AG10803 (cell line): ENCODE measurements at places on chromosomes 5 and 9.

GRCh38 chr9:8723195-8723594 is 923.6 kb upstream of the DMAC1 start:
- no peak for DNase-seq

DNA sequence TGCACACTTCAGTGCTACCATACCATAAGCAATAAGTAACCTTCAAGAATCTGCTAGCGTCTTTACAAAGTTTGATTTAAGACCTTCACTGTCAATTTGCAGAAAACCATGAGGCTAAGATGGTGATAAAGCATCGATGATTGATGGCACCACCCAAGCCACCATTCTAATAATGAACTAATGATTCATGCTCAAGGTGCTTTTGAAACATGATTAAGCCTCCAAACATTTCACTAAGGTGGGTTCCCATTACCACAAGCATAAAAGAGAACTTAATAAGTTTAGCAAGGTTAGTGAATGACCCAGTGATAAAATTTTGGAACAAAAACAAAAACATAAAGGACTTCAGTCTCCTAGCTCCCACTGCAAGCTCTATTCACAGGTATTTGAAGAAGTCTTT is 214.7 kb downstream of the FBXL17 start:
- no peak for DNase-seq

GRCh38 chr9:446074-446699 is 231.5 kb downstream of the DOCK8 start:
- DNase-seq, result no peak

GRCh38 chr5:62268792-62269191 is 37.2 kb upstream of the KIF2A start:
- no peak for DNase-seq

DNA sequence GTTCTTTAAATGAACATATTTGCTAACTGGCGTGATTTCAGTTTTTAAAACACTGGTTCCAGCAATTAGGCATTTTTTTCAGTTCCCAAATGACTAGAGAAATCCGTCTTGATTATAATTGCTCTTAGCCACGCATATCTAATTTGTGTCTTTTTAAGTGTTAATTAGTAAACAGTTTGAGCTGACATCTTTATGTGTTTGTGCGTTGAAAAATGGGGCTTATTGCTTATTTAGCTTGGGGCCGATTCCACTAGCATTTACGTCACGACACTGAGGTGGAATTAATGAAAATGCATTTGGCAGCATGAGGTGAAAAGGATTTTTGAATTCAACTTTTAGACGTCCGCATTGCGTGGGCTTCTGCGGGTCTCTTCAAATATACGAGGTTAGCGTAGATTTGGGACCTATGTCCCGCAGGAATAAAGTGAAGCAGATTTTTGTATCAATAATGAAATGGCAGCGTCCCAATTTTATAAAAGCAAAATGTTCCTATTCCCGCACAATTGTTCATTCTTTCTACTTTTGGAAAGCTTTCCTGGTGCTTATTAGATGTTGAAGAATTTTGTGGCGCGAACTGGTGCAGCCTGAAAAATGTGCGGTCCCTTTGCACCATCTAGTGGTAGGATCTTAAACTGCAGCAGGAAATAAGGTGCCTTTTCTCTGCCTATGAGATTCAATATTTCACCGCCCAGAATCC is 122.7 kb upstream of the LMX1B start:
- peak; percentile 66 for DNase-seq

DNA sequence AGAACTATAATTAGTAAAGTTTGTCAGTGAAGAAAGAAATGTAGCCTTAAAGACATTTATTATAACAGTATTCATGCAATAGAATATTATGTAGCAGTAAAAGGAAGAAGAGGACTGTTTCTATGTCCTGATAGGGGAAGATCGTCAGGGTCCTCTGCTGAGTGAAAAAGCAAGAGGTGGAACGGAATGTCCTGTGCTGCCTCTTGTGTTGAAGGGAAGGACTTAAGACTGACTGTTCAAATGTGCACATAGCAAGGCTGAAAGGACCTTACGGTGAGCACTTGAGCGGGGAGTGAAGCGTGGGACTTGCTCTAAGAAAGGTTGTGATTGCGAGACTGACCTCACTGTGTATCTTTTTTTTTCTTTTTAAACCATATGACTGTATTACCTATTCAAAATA is 63.2 kb downstream of the SNX24 start:
- peak; percentile 23 for DNase-seq

DNA sequence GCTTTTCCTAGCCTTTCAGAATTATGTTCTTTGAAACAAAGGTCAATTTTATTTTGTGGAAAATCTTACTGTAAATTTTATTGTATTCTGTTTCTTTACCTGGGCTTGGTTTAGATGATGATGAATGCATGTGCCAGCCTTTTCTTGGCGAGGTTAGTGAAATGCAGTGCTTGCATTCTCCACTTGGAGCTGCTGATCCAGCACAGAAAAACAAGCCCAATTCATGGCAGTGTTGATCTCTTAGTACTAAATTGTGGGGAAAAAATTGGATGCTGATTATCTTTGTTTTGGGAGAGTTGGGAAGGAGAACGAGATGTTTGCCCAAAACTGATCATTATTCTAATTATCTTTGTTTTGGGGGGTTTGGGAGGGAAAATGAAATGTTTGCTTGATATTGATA is 3.7 kb downstream of the HABP4 start:
- peak; percentile 61 for DNase-seq

- no peak for DNase-seq
Observed at GRCh38 chr9:33239921-33240320, at the start of gene SPINK4. Gene SPINK4, plus strand, starts transcription at chr9:33240167. Its CDS starts 42 bp downstream, at chr9:33240209.

- DNase-seq, result no peak
Observed at GRCh38 chr5:140341591-140341990, 4.8 kb downstream of the HBEGF start.

DNA sequence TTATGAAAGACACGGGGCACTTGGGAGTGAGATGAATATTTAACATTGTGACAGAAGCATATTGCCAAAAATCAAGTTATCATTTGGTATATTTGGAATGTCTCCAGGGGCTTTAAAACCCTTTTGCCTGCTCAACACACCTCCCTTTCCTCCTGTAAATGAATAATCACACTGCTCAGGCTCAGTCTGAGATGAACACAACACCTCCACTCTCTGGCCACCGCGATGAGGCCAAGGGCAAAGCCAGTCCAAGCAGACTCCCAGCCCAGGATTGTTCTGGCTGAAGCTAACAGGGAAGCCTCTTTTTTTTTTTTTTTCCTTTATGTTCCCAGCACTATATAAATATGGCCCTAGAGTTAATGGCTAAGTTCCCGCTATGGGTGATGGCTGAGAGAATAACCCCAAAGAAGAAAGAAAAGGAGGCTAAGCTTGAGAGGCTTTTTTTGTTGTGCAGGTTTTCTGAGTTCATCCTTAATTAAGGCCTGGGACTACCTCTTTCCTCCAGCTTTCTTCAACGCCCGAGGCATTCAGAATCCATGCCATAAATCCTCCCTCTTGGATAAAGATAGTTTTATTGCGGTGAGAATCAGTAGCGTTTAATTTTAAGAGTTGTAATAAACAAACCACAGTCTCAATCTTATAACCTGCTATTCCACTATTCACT is 10.5 kb upstream of the ERAP1 start:
- DNase-seq, result no peak

GRCh38 chr9:21967169-21967568 is 27.0 kb downstream of the CDKN2A start:
- no peak for DNase-seq

GRCh38 chr5:141760753-141761152 is 78.7 kb upstream of the ARAP3 start:
- DNase-seq, result no peak

DNA sequence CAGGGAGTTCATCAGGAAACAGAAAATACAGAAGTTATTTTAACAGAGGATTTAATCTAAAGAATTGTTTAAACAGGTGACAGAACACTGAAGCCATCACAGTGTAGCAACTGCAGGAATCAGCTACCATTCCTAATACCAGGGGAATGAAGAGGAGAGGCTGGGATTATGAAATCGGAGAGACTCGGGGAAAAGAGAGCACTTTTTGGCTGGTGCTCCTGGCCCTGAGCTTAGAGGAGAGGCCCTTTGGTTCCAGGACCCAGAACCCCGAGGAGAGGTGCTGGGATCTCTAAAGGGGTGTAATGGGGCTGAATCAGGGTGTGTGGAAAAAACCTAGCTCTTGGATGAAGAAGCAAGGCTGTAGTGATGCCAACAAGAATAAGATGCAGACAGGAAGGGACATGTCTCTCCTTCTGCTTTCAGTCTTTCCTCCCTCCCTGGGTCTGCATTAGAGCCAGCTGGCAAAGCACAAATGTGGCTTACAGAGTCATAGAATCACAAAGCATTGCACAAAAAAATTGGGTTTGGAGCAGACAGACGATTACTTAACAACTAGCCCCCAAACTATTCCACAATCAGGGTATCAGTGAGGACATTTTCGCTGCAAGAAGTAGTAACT is 11.6 kb upstream of the SFXN1 start:
- peak; percentile 54 for DNase-seq

GRCh38 chr9:72477930-72478518 is 43.4 kb upstream of the TMC1 start:
- DNase-seq, result peak; percentile 69

GRCh38 chr9:73423891-73424290 is 272.2 kb downstream of the ANXA1 start:
- DNase-seq, result no peak

GRCh38 chr5:66701244-66701643 is 105.1 kb downstream of the MAST4 start:
- DNase-seq, result no peak

DNA sequence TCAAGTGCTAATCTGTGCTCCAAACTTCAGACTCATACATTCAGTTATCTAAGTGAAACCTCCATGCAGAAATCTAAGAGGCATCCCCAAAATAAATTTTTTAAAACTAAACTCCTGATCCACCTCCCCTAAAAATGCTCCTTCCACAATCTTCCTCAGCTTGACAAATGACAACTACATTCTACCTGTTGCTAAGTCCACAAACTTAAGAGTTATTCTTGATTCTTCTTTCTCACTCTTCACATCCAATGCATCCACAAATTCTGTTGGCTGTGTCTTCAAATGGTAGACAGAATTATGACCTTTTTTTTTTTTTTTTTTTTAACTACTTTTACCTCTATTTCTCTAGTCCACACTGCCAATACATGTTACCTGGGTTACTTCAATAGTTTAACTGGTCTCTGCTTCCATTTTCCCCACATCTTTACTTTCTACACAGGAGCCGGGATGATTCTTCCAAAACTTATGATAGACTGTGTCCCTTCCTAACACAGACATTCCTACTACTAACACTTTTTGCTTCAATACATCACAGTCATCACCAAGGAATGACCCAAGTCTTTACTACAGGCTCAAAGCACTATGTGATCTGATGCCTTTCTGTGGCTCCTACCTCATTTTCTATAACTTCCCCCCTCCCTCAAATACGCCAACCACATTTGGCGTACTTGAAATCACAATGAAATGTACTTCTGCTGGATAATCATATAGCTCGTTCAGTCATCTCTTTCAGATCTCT is 143.6 kb downstream of the PDE4D start:
- peak; percentile 14 for DNase-seq

GRCh38 chr9:93979721-93980120 is 24.6 kb upstream of the BARX1 start:
- DNase-seq, result no peak

DNA sequence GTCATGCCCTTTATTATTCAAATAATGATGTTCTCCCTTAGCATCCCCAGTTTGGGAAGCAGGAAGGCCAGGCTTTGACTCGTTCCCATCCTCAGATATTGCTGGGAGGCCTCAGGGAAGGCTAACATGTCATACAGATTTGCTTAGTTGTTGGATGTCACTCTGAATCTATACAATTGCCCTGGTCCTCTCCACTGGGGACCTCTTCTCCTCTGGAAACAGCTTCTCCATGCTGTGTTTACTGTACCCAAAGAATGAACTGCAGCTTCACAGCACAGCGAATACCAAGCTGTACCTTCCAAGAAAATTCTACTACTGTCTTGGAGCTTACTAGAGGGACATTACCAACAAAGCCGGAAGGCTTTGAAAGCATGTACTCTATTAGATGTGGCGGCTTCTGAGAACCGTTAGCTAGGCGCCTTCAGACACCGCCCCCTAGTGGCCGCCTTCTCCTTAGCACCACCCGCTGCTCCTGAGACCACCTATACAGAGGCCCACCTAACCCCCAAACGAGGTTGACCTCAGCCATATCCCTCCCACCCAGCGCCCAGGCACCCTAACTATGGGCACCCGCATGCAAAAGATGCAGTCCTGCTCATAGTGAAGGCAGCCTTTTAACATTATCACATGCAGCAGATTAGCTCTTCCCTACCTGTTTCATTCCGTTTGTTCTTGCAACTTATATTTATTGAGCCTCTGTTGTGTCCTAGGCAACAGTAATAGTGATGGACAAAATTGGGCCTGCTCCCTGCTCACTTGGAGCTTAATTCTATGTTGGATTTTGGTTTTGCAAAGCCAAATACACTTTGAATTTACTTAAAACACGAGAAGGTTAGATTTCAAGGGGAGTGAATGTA is 34.9 kb upstream of the FOXI1 start:
- peak; percentile 43 for DNase-seq

DNA sequence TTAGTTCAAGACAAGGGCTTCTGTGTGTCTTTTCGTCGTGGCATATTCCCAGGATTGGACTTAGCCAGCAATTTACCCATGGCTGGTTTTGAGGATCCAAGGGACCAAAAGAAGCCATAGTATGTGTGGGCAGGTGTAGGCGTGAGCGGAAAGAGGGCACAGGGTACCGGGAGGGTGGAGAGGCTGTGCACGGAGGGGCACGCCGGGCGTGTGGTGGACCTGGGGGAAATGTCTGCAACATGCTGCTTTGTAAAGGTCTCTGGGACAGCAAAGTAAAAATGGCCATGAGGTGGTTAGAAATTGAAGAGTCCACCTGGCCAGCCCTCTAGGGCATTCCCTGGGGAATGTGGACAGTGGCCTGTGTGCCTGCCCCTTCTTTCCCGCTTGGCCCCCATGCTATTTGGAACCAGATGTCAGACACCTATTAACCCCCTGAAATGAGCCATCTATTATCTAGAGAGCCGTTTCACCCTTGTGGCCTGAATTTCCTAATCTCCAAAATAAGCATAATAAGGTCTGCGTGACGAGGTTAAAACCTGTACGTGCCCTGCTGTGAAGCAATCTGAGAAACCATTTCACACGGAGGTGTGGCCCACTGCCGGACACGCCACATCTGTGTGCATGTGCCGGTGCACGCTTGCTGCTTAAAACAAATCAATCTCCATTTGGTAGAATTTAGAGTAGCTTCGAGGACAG is 5.1 kb downstream of the FLT4 start:
- DNase-seq, result no peak
